ENCODE measurements at places on chromosomes 2 and 18.

- no peak for DNase-seq
Measured at GRCh38 chr2:101387151-101387834, at the start of gene CREG2. Gene CREG2 (minus strand): TSS chr2:101387503. CDS start chr2:101387457, 46 bp downstream.

GRCh38 chr2:84694088-84694622 lies 177.9 kb downstream of the DNAH6 start:
- DNase-seq: no peak

DNA sequence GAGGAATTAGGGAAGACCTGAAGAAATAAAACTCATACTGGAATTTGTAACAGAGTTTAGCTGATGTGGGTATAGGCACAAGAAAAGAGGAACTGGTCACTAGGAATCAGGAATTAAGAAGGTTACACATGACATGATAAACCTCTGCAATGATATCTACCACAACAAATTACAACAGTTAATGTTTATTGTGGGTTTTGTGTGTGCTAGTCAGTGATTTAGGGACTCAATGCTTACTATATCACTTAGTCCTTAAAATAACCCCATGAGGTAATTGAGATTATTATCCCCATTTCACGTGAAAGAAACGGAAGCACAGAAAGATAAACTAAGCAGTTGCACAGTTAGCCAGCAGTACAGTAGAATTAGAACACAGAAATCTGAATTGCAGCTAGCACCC lies 415.8 kb upstream of the ZEB2 start:
- DNase-seq: no peak

DNA sequence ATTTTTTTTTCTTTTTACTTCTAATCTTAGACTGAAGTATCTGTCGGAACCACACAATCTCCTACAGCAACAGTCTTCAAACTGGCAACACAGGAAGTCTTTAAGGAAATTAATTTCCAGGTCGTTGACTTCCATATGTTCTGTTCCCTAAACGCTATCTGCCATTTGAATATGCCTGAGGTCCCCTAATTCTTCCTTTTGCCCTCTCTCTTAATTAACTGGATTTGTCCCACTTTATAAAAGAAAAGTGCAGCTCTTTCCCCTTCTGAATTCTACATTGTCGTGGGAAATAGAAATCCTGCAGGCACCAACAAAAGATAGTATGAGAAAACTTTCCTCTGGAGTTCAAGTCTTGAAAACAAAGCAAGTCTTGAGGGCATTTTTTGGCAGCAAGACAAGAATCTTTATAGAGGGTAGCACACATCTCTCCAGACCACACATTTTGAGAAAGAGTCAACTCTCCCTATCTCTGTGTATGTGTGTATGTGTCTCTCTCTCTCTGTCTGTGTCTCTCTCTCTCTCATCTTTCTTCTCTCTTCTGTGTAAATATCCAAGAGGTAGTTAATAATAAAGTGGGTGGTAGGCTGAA lies 879.8 kb downstream of the SOCS6 start:
- DNase-seq: no peak

GRCh38 chr2:53600815-53601214 lies 166.8 kb upstream of the CHAC2 start:
- peak; percentile 37 for DNase-seq

DNA sequence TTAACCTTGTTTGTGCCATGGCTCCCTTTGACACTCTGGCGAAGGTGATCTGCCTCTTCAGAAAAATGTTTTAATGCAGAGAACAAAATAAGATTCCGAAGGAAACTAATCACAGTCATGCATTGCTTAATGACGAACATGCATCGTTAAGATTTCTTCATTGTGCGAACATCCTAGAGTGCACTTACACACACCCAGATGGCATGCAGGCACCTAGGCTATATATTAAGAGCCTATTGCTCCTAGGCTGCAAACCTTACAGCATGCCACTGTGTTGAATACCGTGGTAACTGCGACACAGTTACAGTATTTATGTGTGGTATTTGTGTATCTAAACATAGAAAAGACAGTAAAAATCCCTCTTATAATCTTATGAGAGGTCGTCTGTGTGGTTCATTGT lies 8.3 kb downstream of the ASAP2 start:
- no peak for DNase-seq

DNA sequence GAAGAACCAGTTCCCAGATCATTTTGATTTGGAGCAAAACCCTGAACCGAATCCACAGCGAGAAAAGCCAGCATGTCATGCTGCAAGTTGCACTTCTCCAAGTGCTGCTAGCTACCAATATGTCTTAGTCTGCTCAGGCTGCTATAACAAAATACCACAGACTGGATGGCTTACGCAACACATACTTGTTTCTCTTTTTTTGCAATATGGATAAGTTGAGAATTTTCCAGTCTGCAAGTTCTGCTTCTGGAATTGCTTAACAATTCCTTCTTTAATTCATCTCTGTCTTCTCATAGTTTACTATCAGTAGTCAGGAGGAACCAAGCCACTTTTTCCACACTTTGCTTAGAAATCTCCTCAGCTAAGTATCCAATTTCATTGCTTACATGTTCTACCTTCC lies 105.9 kb upstream of the RBBP8 start:
- DNase-seq: no peak

GRCh38 chr2:98391581-98392270 lies 45.5 kb downstream of the CNGA3 start:
- no peak for DNase-seq

DNA sequence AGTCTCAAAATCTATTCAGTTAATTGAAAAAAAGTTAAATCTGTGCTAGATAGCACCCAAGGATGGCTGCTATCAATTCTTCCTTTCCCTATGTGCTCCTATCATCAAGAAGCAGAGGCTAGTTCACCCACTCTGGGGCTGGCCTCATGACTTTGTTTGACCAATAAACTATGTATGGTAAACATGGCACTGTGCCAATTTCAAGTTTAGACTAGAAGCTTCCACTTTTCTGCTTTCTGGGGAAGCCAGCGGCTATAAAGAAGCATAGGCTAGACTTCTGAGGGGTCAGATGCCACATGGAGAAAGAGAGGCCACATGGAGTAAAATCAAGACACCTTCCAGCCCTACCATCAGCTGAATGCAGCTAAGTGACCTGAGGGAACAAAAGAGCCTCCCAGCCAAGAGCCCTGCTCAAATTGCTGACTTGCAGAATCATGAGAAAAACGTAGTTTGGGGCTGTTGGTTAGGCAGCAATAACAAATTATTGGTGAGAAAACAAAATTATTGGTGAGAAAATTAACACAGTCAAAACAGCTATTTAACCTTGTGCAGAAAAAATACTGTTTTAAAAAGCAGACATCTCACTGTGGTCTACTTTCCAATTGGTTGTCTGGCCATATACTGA lies 86.5 kb upstream of the SLC14A2 start:
- DNase-seq: no peak

DNA sequence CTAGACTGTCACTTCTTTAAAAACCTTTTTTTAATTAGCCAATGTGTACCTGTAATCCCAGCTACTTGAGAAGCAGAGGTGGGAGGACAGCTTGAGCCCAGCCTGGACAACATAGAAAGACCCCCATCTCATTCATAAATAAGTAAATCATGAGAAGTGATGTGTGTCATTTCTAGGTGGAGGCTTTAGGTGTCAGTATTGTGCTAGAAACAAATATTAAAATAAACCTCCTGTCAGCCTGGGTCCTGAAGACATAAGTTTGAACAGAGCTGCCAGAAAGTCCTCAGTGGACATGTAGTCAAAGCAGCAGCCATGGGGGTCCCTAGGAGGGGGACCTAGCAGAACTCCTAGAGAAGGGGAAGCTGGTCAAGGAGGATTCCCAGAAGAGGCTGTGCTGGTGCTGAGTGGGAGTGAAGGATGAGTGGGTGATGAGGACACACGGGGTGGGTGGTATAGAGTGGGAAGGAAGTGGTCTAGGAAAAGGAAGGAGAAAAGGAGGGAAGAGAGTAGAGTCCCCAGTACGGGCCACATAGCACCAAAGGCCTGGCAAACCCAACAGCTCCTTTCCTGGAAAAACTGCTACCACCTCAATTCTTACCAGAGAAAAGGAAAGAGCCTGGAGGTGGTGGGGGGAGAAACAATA lies 316.6 kb upstream of the NCKAP5 start:
- DNase-seq: no peak

- peak; percentile 90 for DNase-seq
Measured at GRCh38 chr2:48343571-48344440, 186.1 kb upstream of the STON1 start.

GRCh38 chr18:55421615-55422419 lies 166.2 kb downstream of the TCF4 start:
- no peak for DNase-seq

GRCh38 chr2:67268797-67269196 lies 128.3 kb upstream of the ETAA1 start:
- no peak for DNase-seq

DNA sequence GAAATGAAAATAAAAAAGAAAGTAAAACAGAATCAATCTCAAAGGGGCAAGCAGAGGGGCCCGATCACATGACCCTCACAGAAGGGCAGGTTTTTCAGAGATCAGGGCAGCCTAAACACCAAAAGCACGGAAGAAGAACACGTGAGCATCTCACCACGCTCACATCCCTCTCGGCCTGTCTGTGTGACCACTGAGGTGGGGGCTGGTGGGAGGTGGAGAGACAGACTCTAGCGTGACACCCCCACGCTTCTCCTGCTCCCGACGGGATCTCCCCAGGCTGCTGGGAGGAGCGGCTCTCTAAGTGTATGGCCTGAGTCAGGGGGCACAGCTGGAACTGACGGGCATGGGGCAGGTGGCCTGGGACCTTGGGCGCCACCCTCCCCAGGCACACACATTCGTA lies 23.5 kb upstream of the MTERF4 start:
- no peak for DNase-seq

- no peak for DNase-seq
Measured at GRCh38 chr2:208479342-208479741, 72.8 kb downstream of the PTH2R start.

DNA sequence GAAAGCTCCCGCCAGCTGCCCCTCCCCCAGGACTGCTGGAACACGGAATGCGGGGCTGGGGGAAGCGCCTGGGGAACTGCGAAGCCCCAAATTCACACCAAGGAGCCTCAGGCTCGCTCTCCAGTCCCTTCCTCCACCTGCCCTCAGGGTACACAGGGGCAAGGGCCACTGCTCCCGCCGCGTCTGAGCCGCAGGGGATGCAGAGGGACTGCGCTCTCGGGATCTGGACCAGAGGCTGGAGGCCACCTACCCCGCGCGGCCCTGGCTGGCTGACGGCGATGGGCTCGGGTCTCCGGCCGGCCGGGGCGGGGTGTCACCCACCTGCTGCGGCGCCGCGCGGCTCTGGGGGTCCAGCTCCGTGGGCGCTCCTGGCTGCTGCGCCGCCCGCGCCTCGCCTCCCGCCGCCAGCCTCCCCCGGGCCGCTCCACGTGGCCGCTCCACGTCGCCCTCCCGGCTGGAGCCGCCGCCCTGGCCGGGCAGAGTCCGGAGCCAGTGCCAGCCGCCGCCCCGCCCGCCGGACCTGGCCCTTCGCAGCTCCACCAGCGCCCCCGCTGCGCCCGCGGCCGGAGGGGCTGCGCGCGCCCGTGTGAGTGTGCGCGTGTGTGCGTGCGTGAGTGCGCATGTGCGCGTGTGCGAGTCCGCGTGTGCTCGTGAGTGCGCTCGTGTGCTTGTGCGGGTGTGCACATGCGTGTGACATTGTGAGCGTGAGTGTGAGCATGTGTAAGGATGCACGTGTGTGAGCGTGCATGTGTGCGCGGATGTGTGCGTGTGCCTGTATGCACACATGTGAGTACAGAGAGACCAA lies at the start of gene CGREF1:
TSS of gene CGREF1 (minus strand) at position 604 of the 805 bp plus-strand sequence. CDS start 14,762 bp downstream, outside the sequence.
- DNase-seq: no peak

- no peak for DNase-seq
Measured at GRCh38 chr2:11853197-11853588, 106.8 kb downstream of the LPIN1 start.

DNA sequence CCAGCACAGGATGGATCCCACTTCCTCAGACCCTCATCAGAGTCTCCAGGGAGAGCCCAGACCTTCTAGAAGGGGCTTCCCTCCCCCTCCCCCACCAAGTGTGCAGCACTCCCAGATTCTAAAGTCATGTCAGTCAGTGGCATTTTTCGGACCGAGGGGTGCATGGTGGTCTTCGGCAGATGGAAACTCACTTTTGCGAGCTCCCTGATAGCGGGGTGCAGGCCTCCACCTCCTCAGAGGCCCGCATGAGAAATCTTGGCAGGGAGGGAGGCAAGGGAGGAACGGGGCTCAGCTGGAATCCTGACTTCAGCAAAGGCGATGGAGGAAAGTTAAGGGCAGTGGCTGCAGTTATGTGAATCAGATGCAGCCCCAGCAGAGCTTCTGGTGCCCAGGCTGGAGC lies 58.2 kb downstream of the LONRF2 start:
- DNase-seq: no peak

DNA sequence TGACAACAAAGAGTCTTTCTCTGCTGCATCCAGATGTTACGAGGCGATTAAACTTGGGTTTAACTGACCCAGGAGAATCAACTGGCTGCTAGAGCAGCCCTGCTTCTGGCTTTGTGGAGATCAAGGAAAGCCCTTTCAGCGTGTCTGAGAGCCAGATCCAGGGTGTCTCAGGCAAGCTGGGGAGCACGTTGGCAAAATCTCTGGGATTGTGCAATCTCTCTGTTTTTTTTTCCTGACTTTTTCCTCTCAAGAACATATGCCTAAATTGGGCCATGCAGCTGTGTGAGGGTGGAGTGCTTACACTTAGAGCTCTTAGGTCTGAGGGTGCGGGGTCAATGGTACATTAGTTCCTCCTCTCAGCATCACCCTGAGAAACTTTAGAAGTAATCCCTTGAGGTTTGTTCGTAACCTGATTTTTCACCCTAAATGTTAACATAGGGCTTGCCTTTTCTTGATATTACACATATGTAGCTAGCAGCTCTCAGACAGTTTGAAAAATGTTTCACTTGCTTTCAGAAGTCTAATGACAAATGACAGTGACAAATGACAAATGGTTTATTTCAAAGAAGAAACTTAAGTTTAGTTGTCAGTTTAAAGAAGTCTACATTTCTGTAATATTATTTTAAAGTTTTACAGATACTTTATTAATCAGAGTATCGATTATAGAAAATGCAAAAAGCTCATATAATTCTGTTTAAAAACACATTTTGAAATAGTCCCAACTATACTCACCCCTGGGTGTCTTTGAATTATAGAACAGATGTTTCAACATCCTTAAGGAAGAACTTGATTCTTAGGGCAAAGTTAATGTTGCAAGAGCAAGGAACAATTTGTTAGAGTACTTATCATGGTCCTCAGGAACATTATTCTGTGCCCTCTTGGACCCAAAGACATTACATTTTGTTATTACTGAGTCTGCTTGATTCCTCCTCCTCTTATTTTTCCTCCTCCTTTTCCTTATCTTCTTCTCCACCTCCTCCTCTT lies 38.4 kb upstream of the ZSWIM2 start:
- DNase-seq: no peak

DNA sequence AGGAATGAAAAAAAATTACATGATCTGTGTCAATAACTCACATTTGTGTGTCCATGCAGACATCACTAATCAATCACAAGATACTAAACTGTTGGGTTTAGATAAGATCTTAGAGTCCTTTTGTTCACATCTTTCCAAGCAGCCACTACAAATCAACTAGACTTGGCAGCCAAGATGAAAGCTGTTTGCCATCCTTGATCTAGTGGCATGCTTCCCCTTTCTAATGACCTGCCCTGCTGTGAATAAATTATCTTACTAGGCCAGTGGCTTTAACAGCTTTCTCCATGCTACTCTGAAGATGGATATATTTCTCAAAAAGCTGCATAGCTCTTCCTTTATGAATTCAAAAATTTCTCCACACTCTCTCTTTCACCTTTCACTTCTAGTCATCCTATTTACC lies 1338.0 kb upstream of the ACVR2A start:
- DNase-seq: no peak

- no peak for DNase-seq
Measured at GRCh38 chr2:205556357-205556756, 125.9 kb upstream of the NRP2 start.

All from non-pigmented ciliary epithelial cell (primary cell).